Activated CD8-positive, alpha-beta memory T cell treated with anti-CD3 and anti-CD28 coated beads for 4 hours (primary cell): ENCODE measurements at places on chromosomes 3 and 15.

- no peak for DNase-seq
Measured at GRCh38 chr15:99983886-99984286, 250.6 kb upstream of the LYSMD4 start.

- DNase-seq: no peak
Measured at GRCh38 chr15:41150279-41150678, 34.2 kb upstream of the INO80 start.

DNA sequence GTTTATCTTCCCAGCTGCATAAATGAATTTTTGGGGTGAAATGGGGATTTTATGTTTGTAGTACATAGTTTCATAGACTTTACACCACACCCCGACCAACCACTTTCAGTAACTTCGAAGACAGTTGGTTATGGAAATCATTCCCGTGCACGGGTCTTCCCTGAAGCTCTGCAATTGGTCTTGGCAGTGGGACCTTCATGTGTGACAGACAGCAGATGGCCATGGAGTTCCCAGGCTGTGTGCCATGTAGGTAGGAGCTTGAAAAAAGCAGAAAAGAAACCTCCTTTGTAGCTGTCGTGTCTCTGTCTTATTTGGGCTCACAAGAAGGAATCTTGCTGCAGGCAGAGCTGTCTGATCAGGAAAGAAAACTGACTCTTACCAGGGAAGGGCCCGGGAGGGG lies 25.9 kb downstream of the EXOG start:
- DNase-seq: no peak

- DNase-seq: no peak
Measured at GRCh38 chr15:98951004-98951403, 56.6 kb downstream of the PGPEP1L start.

GRCh38 chr3:170476291-170476690 lies 57.6 kb downstream of the CLDN11 start:
- DNase-seq: no peak

DNA sequence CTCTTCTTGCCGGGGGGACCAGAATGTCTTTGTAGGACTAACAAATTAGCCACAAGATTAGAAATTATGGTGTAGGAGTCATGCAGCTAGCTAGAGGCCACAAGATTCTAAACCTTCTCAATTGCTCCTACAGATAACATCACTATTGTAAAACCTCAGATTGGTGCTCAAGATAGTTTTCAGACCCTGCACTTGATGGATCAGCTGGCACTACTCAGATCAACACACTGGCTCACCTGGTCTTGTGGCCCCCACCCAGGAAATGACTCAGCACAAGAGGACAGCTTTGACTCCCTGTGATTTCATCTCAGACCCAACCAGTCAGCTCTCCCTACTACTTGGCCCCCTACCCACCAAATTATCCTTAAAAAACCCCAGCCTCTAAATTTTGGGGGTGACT lies 124.1 kb upstream of the RASGRP1 start:
- DNase-seq: no peak

GRCh38 chr15:39598958-39599845 lies 18.3 kb downstream of the THBS1 start:
- DNase-seq: no peak

DNA sequence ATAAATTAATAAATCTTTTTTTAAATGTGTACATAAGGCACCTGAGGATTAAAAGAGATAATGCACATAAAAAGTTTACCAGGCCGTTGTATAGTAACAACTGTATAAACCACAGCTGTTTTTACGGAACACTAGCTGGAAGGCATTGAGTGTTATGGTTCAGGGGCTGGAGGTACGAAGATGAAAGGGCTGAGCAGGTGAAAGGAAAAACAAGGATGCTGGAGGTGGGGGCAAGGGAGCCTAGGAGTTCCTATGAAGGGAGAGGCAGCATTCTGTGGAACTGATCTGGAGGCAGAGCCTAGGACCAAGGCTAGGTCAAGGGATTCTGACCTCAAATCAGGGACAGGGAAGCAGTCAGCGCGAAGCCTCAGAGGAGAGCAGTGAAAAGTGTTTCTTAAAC lies 8.0 kb downstream of the SEMA5B start:
- DNase-seq: no peak

GRCh38 chr3:77279276-77279675 lies 239.4 kb downstream of the ROBO2 start:
- no peak for DNase-seq

- no peak for DNase-seq
Measured at GRCh38 chr3:121757087-121757811, 7.7 kb upstream of the GOLGB1 start.

GRCh38 chr15:78179286-78179840 lies 30.2 kb downstream of the IDH3A start:
- DNase-seq: no peak

- no peak for DNase-seq
Measured at GRCh38 chr3:15205482-15205933, 538 bp upstream of the CAPN7 start.

GRCh38 chr15:87711026-87711425 lies 545.5 kb downstream of the NTRK3 start:
- no peak for DNase-seq

- no peak for DNase-seq
Measured at GRCh38 chr3:78872195-78872594, 895.6 kb downstream of the ROBO1 start.

DNA sequence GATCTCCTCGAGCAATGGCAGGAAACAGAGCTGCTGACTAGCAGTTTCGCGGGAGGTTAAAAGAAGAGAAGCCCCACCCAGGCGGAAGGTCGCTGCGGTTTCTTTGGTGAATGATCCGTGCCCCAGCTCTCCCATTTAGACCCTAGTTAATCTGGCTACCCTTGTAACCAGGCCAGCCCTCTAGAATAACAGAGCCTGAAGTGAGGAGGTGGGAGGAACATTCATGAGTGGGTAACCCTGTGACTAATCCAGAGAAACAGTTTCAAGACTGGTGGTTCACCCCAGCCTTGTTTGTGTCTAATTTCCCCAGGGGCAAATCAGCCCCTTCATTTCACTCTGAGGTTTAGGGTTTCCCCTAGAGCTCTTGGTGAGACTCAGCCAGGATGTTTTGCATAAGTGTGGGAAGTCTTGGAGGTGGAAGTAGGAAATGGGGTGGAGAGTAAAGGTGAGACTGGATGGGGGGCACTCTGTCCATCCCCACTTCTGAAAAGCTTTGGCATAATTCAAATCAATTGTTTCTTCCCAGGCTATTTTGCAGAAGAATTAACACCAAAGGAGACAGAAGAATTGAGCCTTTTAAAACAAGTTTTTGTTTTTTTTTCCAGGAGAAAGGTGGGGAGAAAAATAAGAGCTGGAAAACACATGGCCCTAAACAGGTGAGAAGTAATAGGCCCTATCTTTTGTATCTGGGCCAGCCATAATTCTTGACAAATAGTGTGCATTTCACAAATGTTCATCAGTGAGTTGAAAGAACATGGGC lies 303.1 kb downstream of the RPLP1 start:
- DNase-seq: peak; percentile 68

DNA sequence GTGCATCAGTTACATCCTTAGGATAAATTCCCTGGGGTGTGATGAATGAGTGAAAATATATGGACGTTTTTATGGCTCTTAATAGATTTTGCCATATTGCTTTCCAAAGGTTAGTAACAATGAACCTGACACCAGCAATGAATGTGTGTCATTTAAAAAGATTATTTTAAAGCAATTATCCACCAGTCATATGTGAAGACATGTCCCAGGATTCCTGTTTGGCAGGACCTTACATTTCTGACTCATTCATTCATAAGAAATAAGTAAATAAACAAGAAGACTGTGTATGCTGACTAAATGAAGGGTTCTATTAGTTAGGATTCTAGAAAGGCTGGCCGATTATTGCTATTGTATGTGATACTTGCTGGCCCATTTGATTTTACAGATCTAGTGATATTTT lies 201.5 kb downstream of the SOX2 start:
- DNase-seq: no peak

GRCh38 chr3:108669208-108669607 lies 79.7 kb downstream of the DZIP3 start:
- DNase-seq: no peak

DNA sequence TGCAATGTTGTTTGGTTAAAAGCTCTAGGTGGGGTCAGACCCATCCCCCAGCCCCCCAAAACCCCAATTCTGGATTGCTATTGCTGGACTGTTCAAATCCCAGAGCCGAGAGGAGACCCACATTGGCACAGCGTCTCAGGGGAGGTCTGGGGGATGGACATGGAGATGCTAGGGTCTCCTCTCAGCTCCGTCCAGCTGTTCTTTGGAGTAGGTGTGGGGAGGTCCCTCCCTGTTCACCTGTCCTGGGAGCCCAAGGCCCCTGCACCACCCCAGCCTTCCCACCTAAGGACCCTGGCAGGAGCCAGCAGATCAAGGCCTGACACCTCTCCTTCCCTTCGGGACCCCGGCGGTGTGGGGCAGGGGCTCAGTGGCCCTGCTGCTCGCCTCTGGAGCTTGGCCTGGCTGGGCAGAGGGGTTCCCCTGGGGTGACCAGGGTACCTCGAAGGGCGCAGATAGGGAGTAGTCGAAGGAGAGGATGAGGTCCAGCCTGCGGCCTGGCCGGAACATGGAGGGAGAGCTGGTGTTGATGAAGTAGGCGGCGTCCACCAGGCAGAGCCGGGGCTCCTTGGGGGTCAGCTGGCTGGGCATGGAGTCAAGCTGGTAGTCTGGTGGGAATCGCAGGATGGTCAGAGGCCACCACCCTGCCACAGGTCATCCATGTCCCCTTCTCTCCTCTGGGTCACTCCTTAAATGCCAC lies 23.9 kb downstream of the PLA2G4D start:
- DNase-seq: no peak

- DNase-seq: no peak
Measured at GRCh38 chr3:170746175-170746942, 123.6 kb downstream of the RPL22L1 start.

GRCh38 chr3:153614563-153614962 lies 452.5 kb downstream of the RAP2B start:
- no peak for DNase-seq

DNA sequence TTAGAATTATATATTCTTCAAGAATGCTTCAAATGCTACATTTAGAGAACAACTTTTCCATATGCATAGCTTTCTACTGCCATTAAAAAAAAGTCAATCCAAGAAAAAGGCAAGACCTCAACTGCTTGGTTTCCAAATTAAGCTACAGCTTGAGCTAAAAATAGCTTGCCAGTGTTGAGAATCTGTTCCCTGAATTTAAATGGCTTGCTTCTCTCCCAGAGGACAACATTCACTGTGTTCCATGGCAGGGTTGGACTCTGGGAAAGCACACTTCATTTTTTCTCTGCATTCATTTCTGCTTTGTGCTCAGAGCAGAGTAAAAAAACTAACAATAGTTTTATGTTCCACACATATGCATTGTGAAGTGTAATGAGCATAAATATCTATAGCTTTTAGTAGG lies 50.3 kb upstream of the ACTL6A start:
- no peak for DNase-seq

DNA sequence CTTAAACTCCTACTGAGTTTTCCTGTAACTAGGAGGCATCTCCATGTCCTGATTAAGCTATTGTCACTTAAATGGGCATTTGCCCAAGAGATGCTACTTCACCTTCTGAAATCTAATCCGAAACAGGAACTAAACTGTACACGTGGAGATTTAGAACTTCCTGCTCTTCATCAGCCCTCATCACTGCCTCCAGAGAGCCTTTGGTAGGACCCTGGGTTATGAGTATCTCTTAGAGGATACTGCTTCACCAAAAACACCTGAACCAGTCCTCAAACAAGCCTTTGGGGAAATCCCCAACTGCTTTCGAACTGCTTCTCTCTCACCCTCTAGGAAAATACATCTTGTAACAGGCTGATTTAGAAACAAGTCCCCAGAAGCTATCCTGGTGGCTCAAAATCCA lies 320.3 kb downstream of the GAP43 start:
- DNase-seq: no peak

DNA sequence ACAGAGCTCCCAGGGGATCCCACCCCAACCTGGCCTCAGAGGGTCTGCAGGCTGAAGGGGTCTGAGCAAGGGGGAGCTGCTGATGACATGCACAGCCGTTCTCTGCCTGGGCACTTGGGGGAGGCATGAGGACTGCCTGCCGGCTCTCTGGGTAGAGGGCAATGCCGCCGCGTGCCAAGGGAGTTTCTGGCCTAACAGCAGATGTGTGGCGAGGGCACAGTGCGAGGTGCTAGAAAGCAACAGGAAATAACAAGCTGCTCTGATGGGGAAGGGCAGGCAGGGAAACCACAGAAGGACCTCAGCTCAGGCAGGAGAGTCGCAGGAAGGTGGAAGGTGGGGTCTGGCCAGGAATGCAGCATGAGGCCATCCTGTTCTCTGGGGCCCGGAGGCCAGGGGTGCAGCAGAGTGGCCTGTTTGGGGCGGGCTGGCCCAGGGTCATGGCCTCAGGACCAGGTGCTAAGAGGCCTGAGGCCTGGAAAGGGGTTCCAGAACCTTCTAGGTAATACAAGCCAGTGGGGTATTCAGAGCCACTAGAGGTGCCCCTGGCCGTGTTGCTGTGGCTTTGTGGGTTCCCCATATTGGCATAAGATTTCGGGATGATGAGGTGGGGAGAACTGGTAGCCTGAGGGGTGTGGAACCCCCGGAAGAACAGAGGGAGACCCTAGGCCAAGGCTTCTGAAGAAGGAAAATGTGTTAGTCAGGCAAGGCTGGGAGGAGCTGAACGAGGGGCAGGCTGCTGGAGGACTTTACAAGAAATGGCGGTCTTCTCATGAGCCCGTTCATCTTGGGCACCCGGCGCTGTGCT lies 41.2 kb downstream of the RGMA start:
- no peak for DNase-seq

GRCh38 chr15:89428246-89428645 lies 68.1 kb downstream of the RHCG start:
- no peak for DNase-seq

DNA sequence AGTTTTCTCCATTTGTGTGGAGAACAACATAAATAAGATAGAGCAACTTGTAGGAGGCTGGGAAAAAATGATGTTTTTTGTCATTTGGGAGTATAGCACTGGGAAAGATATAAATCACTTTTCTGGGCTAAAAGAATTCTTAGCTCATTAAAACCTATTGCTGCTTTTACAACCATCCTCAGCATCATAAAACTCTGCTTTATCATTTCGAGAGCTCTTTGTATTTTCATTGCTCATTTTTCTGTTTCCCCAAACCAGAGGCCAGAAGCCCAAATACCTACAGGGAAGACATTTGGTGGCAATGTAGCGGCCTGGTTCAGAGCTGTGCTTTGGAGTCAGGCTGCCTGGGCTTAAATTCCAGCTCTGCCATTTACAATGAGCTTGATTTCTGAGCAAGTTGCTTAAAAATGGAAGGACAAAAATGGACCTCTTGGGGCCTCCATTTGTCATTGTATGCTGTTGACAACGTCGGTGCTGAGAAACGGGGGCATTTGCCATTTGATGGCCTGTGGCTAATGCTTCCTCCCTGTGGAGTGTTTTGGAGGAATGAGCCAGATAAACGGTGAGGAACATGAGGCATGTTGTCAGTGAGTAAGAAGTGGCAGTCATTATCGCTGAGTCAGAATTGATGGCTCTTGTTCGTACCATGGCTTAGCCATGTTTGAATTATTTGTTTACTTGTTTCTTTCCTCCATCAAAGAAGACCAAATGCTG lies 260.0 kb downstream of the EBLN2 start:
- DNase-seq: no peak

GRCh38 chr3:49279376-49279775 lies 2.3 kb upstream of the C3orf62 start:
- no peak for DNase-seq

GRCh38 chr15:68426116-68426515 lies 5.8 kb downstream of the ITGA11 start:
- DNase-seq: no peak

- no peak for DNase-seq
Measured at GRCh38 chr3:116034086-116034485, 410.8 kb downstream of the GAP43 start.
